Smooth muscle cell of the umbilical artery (primary cell): ENCODE measurements at places on chromosomes 4 and X. TPM values are rescaled to one million over a fixed set of nuclear protein-coding genes. Genes with fewer than 3 reads are reported as not detected.

The CLTRN gene
- 0.42 TPM in 1 of 2 replicates, not detected in the other for total RNA-seq

The VSIG4 gene
- total RNA-seq: not detected in 2 replicates

The SYP gene
- total RNA-seq: 0.30 and 0.32 TPM in 2 replicates

The DMP1 gene
- not detected in 2 replicates for total RNA-seq

The SPOCK3 gene
- total RNA-seq: 1.4 and 3.6 TPM in 2 replicates

The CDX4 gene
- not detected in 2 replicates for total RNA-seq

The H2BW2 gene
- not detected in 2 replicates for total RNA-seq
